Lower lobe of right lung (tissue), 2 donors: ENCODE measurements at places on chromosomes 4 and X. TPM values are rescaled to one million over a fixed set of nuclear protein-coding genes. Genes with fewer than 3 reads are reported as not detected.

Gene SPANXA1
- not detected for total RNA-seq

GRCh38 chr4:38489924-38490639 is 173.9 kb upstream of the KLF3 start:
- no peak for DNase-seq

- no peak for DNase-seq
These were observed 4.0 kb downstream of the PRPS1 start for GRCh38 chrX:107632346-107632745.

Gene LRIT3
- 0.12 TPM for total RNA-seq

Gene CT45A10
- not detected for total RNA-seq

Gene VSIG4
- 569 TPM for total RNA-seq

Gene TSPAN5
- 5.7 TPM for total RNA-seq

Gene XK
- total RNA-seq = 2.2 TPM

Gene CLCN4
- total RNA-seq = 13.8 TPM

GRCh38 chrX:110341189-110342035 is 17.2 kb upstream of the RTL9 start:
- no peak for DNase-seq

Gene FGA
- total RNA-seq = 35.4 TPM

DNA sequence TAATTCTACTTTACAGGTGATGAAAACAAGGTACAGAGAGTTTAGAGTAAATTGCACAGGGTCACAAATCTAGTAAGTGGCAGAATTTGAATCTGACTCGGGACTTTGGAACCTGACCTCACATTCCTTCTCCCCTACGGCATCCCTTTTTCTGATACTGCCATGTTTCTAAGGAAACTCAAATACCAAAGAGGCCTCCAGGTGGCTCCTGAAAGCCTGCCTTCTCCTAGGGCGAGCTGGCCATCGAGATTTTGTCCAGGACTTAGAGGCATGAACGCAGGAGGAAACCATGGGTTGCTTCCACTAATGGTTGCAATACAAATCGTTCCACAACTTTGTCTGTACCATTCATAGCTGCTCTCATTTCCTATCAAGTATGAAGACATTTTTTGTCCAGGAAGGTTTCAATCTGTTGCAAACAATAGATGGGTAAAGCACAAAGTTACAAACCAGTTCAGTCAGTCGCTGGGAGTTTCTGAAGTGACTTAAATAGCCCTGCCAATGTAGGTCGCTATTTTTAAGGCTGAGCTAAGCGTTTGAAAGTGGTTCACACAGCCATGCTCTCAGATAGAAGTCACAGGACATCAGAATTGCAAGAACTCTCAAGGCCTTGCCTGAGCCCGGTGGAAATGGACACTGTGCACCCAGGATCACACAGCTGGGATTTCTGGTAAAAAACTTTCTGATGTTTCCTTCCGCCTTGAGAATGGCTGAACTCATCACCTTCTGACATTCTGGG is 296.6 kb upstream of the PRPS2 start:
- no peak for DNase-seq

DNA sequence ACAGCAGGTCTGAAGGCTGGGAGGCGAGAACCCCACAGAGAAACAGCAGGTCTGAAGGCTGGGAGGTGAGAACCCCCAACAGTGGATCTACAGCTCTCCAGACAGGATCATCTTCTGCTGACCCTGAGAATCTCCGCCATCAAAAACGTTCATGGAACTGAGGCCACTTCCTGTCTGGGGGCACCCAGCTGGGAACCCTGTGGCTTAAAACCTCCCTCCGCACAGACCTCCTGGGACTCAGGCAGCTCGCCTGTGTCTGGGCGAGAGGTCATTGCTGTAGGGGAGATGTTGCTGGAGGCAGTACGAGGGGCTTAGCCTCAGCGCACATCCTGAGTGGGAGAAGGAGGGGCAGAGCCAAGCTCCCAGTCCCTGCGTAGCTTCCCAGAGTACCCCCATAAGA is 15.1 kb upstream of the CLDN24 start:
- no peak for DNase-seq

DNA sequence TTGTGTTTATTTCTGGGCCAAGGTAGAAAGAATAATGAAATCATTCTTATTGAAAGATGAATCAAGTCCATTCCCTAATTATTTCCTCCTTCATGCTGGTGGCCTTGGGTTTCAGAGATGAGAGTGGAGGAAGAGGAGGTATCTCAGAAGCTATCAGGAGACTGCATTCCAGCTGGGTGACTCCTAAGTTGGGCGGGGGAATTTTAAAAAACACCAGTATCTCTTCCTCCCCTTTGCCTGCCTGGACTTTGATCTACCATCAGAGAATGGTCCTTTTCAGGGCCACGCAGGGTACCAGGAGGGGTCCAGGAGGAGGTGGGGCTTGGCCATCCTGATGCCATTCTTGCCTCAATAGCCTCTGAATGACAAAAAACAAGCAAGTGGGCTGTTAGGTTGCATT is 104.4 kb downstream of the ASMT start:
- no peak for DNase-seq

DNA sequence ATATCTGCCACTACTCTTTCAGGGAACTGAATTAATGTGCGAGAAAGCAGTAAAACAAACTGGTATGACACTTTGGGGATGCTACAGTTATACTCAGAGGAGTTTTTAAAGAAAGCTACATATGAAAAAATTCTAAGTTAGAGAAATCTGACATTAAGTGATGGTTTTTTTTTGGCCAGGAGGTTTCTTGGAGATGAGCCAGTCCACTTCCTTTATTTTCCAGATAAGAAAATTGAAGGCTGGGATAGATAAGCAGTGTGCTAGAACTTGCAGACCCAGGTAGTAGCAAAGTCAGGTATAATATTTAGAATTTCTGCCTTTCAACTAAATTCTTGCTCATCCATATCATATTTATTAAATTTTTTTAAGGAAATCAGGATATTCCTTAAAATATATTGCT is 106.8 kb downstream of the FAT4 start:
- no peak for DNase-seq

GRCh38 chr4:14269824-14270223 is 642.3 kb upstream of the BOD1L1 start:
- no peak for DNase-seq

Gene MGARP
- total RNA-seq = not detected

GRCh38 chr4:125739760-125740159 is 425.0 kb downstream of the FAT4 start:
- DNase-seq = no peak

GRCh38 chrX:140715787-140716186 is 6.2 kb downstream of the LINC00632 start:
- no peak for DNase-seq

Gene PNCK
- total RNA-seq = not detected

Gene TMEM154
- 19.6 TPM for total RNA-seq
